Stimulated activated CD4-positive, alpha-beta T cell treated with anti-CD3 and anti-CD28 coated beads, Interleukin-2, amount 100 ng/mL, for 4 hours (primary cell): ENCODE measurements at places on chromosomes 2 and 18.

GRCh38 chr2:27135478-27135955, 1.1 kb upstream of the PREB start:
- DNase-seq, result no peak

DNA sequence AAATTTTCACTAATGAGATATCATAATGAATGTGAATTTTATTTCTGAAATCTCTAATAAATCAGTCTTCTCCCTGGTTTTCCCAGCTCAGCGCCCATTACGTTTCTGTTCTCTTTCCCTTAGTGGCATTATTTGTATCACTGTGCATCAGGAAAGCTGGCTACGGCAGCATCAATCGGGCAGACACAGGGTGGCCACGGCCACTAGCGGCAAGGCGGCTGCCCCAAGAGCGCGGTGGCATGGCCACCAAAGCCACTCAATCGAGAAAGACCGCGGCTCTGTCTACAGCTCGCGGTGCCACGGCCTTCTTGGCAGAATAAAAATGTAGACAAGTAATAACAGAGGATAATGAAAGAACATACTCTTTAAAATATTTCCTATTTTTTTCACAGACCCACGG, 168.0 kb downstream of the RPIA start:
- no peak for DNase-seq

DNA sequence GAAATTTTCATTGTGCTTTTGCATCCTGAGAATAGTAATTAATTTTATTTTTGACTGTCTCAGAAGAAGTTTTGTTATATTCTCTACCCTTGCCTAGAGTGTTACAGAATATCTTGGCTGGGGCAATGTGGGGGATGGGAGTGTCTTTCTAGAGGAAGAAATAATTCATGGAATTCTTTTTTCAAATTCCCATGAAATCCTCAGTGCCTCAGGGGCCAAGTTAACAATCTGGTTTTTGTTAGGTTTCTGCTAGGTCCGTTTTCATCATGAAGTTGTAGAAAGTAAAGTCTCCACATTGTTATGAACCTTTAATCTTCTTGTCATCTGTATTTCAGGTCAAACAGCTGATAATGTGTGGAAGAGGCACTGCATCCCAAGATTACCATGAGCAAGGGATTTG, 145.6 kb upstream of the GYPC start:
- no peak for DNase-seq

DNA sequence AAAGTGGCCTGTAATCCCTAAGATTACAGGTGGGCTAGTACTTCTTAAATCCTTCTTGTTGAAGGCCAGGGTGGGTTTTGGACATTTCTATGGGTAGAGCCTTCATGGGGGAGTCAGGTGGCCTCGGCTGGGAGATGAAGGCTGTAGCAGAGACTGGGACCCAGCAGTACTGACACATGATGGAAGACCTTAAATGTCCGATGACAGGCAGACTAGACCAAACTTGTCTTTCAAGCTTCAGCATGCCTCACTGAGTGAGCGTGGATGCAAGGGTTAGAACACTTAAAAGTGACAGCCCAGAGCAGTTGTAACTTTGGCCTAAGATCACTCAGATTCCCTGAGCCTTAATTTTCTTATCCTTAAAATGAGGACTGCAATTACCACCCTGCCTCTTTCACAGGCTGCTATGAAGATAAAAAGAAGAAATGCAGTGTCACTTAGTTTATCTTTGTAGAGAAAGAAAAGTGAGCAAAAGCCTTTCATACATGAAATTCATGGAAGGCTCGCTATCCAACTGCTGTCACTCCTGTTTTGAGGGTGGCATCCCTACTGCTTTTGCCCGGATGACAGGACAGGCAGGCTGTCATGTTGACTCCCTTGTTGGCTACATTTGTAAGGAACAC, 19.5 kb downstream of the PLEK start:
- no peak for DNase-seq

GRCh38 chr2:974054-974453, 23.4 kb downstream of the SNTG2 start:
- DNase-seq, result no peak

DNA sequence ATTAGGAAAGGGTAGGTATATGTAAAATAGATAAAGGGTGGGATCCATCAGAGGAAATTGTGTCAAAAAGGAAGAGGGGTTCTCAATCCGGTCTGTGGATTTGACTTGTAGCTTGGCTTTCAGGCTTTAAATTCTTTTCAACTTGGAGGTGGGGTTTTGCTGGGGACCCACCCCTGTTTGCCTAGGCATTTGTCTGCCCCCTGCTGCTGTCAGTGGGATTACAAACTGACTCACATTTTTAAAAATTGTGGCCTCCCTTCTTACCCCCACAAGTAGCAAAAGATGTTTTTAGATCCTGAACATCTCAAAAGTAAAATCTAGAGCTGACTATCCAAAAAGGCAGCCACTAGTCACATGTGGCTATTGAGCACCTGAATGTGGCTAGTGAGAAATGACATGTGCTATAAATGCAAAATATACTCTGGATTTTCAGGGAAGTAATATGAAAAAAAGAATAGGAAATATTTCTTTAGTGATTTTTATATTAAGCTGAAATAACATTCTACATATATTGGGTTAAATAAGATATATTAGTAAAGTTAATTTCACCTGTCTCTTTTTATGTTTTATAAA, 178.9 kb downstream of the GFPT1 start:
- DNase-seq, result no peak

- DNase-seq, result no peak
Observed at GRCh38 chr2:213834331-213834730, 550.1 kb downstream of the SPAG16 start.
